Stimulated activated CD8-positive, alpha-beta memory T cell treated with anti-CD3 and anti-CD28 coated beads, Interleukin-4, amount 100 ng/mL, for 48 hours (primary cell): ENCODE measurements at places on chromosomes 4 and X.

GRCh38 chrX:124940531-124940930, 379.1 kb upstream of the TEX13C start:
- DNase-seq, result no peak

DNA sequence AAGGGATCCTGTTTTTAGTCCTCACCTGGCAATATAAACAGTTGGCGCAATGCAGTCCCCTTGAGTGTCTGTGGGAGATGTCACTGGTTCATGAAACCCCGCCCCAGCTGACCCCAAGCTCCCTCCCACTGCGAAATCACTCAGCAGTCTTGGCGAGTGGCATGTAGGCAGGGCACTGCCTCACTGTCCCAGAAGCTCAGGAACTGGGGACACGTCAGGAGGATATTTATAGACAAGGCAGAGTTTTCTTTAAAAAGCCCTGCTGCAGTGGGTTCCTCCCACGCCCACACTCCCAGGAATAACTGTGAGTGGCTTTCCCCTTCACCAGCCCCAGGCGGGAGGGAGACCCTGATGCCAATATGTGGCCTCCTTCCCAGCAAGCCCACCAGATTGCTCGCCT, 44.3 kb upstream of the PPP2R2C start:
- no peak for DNase-seq

DNA sequence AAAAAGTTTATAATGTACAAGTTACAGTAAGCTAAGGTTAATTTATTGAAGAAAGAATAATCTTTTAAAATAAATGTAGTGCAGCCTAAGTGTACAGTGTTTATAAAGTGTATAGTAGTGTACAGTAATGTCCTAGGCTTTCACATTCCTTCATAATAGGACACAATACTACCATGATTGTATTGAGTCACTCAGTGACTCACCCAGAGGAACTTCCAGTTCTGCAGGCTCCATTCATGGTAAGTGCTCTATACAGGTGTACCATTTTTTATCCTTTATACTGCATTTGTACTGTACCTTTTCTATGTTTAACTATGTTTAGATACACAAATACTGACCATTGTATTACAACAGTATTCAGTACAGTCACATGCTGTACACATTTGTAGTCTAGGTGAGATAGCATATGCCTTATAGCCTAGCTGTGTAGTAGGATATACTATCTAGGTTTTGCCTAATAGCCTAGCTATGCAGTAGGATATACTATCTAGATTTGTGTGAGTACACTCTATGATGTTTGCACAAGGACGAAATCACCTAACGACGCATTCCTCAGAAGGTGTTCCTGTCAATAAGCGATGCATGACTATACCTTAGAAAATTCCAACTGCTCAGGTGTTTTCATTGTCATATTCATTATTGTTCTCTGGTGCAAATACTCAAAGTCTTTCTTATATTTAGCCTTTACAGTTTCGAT, 5.5 kb upstream of the TMEM255A start:
- no peak for DNase-seq

- DNase-seq, result no peak
Measured at GRCh38 chr4:145804116-145804515, 124.2 kb downstream of the C4orf51 start.

- peak; percentile 85 for DNase-seq
Measured at GRCh38 chr4:113761620-113762185, at the start of gene CAMK2D. TSS of gene CAMK2D (minus strand) at chr4:113761738. CDS start at chr4:113761068, 670 bp downstream.

DNA sequence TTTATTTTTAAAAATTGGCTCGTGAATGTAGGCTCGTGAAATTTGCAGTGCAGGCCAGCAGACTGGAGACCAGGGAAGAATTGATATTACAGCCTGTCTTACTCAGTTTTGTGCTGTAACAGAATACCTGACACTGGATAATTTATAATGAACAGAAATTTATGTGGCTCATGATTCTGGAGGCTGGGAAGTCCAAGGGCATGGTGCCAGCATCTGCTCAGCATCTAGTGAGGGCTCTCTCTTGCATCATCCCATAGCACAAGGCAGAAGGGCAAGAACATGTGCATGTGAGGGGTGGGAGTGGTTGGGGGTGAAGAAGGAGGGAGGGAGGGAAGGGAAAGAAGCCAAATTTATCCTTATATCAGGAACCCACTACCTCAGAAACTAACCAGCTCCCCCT, 13.7 kb upstream of the CLTRN start:
- no peak for DNase-seq

DNA sequence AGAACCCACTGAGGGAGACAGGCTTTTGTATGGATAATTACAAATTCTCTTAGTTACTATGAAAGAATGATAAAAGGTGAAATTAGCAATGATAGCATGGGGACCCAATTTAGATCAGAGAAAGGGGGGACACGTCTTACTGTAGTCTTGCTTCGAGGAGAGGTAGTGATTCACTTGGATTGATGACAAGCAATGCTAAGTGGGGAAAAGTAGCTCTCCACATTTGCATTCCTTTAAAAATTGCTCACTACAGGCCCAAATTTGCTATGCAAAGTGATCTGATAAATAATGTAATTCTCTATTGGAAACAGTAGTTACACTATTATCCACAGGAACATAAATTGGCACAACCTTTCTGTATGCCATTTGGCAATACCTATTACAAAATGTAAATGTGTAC, 42.5 kb upstream of the MAP3K15 start:
- no peak for DNase-seq

GRCh38 chr4:185020863-185021761, 2.8 kb downstream of the HELT start:
- DNase-seq, result no peak

DNA sequence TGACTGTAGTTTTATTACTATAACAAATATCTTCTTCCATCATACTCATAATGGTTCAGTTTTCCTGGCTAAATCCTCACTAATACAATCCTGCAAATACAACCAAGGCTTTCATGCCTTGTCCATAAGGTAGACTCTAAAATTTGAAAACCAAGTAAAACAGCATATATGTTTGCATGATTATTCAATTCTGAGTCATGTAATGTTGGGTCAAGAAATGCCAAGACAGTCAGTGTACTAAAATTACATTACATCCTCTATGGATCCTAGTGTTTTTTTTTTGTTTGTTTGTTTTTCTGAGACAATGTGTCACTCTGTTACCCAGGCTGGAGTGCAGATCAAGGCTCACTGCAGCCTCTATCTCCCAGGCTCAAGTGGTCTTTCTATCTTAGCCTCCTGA, 38.6 kb upstream of the TEX13D start:
- DNase-seq, result no peak

- DNase-seq, result no peak
Measured at GRCh38 chr4:13309751-13310150, 174.4 kb downstream of the RAB28 start.

DNA sequence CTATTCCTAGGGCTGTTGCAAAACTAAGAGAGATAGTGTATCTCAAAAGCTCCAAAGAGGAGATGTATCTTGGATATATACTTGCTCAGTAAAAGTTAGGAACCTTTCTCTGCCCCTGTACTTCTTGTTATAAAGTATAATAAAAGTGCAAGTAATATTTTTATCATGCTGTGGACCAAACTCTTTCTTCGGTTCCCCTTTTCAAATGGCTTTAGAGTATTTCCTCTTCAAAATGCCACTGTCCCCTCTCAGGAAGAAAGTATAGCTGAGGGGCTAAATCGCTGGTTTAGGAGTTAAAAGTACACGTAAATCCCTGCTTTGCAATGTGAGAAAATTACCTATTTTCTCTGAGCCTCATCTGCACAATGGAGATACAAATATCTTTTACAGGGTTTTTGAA, 169.1 kb upstream of the FTHL17 start:
- no peak for DNase-seq

DNA sequence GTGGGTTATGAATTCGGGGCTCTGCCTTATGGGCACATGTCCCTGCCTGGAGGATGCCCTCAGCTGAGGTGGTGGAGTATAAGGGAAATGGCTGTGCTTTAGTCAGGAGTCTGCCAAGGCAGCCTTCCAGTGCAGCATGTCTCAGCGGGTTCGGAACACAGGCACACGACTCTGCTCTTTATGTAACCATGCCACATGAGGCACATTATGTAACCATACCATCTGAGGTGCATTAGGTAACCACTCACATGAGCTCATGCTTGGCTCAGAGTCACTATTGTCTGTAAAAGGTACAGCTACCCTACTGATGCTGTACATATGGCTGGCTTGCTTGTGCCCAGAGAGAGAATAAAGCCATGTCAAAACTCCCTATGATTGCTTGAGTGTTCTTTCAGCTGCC, 723.6 kb downstream of the TRAM1L1 start:
- no peak for DNase-seq

DNA sequence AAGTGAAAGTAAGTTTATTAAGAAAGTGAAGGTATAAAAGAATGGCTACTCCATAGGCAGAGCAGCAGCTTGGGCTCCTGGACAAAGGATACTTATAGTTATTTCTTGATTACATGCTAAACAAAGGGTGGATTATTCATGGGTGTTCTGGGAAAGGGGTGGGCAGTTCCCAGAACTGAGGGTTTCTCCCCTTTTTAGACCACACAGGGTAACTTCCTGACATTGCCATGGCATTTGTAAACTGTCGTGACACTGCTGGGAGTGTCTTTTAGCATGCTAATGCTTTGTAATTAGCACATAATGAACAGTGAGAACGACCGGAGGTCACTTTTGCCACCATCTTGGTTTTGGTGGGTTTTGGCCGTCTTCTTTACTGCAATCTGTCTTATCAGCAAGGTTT, 557.6 kb downstream of the SPRY1 start:
- DNase-seq, result no peak

DNA sequence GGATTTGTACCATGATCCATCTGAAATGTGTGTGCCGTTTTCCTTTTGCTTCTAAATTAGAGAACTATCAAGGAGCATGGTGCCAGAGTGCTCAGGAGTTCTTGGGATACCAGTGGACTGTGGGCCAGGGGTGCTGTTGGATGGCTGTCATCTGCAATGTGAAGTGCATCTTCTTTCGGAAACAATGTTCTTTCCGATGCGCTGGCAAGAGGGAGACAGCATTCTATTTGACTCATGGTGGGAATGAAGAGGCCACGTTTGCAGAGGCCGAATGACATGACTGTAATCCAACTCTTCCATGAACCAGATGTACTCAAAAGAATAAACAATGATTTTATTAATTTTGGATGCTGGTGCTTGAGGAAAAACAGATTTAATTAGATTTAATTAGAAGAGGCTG, 45.5 kb downstream of the SORCS2 start:
- DNase-seq, result no peak

DNA sequence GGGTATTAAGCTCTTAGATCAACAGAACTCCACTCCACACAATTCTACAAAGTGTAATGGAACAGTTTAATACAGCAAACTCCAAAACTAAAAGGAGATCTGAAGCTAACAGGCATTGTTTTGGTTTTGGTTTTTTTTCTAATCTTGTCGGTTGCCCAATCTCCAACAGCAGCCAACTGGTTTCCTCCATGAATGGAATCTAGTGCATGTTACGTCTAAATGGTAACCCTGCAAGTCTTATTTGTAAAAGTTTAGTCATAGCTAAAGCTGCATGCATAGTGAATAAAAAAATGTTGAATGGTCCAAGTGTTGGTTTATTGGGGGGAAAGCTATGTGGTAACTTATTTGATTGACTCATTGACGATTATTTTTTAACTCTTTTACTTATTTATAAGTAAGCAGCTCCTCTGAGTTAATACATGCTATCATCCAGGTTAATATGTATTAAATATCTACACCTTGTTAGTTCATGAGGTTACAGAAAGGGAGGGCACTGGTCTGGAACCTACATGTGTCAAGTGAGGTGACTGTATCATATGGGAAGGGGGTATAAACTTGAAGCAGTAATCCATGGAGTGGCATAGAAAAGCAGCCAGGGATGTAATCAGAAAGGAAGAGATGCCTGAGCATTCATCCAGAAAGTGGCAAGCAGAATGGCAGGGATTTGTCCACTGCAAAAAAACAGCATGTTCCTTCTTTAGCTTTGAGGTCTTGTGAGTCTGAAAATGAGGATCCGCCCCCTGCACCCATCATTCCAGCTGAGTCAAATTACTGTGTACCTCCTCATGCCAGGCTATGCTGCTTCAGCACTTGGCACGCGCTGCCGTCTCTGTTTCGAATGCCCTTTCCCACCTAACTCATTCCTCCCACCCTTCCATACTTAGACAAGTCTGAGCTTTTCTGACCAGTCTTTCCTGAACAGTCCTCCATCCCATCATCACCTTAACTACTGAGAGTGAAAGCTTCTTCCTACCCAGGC, 81.7 kb downstream of the PDGFC start:
- no peak for DNase-seq

DNA sequence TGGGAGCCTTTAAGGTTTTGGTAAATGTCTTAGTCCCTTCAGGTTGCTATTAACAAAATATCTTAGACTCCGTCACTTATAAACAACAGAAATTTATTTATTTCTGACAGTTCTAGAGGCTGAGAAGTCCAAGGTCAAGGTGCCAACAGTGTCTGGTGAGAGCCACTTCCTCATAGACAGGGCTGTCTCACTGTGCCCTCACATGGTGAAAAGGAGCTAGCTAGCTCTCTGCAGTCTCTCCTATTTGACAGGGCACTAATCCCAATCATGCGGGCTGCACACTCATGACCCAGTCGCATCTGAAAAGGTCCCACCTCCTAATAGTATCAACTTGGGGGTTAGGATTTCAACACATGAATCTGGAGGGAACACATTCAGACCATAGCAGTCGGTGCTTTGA, 63.4 kb upstream of the KLF3 start:
- no peak for DNase-seq

- no peak for DNase-seq
Measured at GRCh38 chrX:148741441-148741840, 241.0 kb downstream of the AFF2 start.

DNA sequence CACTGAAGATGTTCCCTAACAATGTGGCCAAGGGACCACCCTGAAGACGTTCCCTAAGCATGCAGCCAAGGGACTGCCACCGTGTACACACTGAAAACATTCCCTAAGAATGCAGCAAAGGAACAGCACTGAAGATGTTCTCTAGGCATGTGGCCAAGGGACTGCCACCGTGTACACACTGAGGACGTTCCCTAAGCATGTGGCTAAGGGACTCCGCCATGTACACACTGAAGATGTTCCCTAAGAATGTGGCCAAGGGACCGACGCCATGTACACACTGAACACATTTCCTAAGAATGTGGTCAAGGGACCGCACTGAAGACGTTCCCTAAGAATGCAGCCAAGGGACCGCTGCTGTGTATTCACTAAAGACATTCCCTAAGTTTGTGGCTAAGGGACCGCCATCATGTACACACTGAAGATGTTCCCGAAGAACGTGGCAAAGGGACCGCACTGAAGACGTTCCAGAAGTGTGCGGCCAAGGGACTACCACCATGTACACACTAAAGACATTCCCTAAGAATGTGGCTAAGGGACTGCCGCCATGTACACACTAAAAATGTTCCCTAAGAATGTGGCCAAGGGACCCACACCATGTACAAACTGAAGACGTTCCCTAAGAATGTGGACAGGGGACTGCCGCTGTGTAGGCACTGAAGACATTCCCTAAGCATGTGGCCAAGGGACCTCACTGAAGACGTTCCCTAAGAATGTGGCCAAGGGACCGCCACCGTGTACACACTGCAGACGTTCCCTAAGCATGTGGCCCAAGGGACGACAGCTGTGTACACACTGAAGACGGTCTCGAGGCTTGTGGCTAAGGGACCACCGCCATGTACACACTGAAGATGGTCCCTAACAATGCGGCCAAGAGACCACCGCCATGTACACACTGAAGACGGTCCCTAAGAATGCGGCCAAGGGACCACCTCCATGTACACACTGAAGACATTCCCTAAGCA, 54.8 kb downstream of the DHRSX start:
- DNase-seq, result no peak
